ENCODE measurements at places on chromosomes 13 and 19.

GRCh38 chr13:113991676-113992179 lies 17.9 kb upstream of the C13orf46 start:
- no peak for DNase-seq

DNA sequence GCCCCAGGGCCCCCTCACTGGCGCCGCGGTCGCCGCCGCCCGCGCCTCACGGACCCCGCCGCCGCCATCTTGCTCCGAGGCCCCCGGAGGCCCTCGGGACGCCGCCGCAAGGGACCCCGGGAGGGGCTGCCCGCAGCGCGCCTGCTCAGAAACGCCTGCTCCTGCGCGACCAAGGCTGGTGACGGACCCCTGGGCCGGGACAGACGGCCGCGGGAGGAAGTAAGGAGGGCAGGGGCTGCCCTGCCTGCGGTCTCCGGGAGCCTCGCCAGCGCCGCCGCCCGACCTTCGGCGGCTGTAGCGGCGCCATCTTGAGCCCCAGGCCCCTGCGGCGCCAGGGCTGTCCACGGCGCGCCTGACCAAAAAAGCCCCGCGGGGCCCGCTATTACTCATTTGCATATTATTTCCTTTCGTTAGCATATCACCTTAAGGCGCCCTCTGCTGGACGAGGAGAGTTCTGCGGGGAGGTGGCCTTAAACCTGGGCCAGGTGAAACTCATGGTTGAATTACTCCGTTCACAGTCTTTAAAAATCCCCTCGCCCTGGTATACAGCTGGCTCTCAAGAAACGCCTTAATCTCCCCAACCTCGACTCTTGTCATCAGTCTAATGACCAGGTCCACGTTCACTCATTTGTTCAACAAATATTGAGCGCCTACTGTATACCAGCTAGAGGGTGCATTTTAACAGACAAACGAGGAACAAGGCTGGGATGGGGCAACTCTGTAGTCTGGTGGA lies at the start of gene REXO1:
REXO1 (minus strand) TSS at position 85 of the 733 bp plus-strand sequence. CDS start 125 bp downstream, outside the sequence.
- peak; percentile 88 for DNase-seq

DNA sequence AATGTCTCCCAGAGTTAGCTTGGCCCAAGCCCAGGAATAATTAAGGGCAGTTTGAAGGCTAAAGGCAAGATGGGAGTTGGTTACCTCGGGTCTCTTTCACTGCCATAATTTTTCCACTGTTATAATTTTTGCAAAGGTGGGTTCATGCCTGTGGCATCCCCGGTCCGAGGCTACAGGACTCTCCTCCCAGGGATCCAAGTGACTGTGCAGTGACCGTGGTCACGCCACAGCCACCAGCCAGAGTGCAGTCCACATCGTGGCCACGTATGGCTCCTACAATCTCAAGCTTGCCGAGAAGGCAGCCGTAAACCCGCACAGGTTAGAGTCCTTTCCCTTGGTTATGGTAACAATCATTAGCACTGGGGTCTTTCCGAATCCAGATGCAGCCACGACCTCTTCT lies 36.8 kb downstream of the C13orf46 start:
- DNase-seq: no peak

GRCh38 chr13:52827839-52828238 lies 20.6 kb downstream of the PCDH8 start:
- no peak for DNase-seq

DNA sequence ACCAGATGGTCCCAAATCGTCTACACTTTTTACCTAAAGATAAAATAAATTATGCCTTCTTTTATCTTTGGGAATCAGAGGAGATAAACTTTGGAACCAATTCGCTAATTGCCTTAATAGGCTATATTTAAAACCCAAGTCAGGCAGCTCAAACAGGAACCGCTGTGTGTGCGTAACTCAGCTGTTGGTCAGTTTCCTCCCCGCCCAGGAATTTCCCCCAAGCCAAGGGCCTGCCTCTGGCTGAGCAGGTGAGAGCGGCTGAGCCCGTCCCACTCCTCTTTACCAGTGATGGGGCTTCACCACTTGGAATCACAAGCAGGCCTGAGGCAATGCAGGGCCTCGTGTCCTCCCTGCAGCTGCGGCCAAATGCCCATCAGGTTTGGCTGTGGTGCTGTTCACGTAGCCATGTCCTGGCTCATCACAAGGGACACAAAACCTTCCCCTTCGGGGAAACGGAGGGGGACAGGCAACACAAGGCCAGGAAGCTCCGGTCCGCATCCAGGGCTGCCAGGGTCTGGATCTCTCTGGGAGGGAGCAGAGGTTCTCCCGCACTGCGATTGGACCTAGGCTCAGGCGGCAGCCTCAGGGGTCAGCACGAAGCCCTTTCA lies 503 bp upstream of the SLC7A9 start:
- DNase-seq: no peak

DNA sequence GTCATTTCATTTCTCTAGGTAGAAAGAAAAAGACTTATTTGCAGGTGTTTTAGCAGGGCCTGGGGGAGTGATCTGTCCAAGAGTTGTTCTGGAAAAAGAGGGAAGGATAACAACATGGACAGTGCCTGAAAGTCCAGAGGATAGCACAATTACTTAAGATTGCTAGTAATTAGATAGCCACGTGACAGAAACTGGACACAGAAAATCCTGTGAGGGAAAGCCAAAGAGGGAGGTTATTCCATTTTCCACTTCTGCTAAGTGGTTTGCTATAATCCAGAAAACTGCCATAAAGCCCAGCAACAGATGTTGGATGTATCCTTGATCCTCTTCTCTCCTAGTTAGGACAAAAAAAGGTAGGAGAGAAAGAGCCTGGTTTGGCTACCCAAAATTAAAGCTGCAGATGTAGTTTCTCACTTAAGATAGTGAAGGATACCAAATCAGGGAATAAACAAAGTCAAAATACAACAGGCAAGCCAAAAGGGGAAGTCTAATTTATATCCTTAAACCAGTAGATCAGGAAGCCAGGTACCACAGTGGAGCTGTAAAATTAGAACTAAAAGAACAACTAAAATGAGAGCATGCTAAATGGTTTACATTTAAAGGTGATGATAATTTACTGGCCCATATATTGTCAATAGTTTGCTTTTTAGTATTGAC lies 140.2 kb downstream of the VWA8 start:
- no peak for DNase-seq

- no peak for DNase-seq
Observed at GRCh38 chr13:65787082-65787481, 1443.1 kb downstream of the PCDH9 start.

DNA sequence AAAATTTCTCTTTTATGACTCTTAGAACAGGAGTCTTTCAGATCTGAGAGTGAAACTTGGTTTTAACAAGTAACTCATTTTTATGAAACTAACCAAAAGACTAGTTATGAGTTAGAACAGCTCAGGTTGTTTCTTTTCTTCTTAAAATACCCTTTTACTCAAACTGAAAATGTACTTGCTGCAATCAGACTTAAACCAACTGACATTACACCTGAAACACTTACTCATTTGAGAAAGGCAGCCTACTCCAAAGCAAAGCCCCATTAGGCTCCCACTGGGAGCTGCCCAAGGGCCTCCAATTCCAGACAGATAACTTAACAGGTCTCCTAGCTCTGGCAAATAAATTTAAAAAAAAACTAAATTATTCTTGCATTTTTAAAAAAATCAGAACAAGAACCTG lies 3.6 kb downstream of the FOXO1 start:
- no peak for DNase-seq

GRCh38 chr13:93418398-93418797 lies 191.8 kb downstream of the GPC6 start:
- DNase-seq: no peak

- no peak for DNase-seq
Observed at GRCh38 chr19:13718733-13719132, 45.6 kb upstream of the MRI1 start.

GRCh38 chr19:48950830-48951519 lies 3.7 kb upstream of the BAX start:
- DNase-seq: no peak

DNA sequence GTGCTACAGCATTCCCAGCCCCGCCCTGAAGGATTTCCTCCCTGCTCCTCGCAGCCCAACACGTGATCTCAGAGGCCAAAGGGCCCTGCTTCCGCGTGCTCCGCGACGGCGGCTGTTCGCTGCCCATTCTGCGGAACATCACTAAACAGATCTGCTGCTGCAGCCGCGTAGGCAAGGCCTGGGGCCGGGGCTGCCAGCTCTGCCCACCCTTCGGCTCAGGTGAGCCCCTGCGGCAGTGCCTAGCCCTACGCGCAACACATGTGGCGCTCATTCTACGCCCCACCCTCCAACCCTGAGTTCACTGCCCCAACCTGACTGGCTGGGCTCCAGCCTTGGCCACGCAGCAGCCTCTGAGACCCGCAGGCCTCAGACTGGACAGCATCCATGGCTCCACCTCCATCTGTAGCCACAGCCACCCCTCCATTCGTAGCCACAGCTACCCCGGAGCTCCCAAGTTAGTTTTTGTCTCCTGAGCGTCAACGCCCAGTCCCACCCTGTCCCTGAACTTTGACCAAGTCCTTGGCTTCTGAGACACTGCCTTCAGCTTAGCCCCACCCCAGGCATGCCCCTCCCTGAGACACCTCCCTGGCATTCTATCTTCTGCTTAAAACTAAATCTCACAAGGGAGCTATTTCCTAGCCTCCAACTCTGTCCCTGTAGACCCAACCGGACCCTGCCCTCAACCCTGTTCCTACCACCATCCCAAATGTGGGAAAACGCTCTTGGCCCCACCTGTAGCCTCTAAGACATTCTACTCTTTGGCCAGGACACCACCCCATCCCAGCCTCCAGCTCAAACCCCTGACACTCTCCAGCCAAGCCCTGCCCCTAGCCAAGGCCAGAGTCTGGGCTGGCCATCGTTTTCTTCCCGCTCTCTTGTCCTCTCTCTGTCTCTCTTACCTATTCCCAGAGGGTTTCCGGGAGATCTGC lies 6.4 kb downstream of the LTBP4 start:
- no peak for DNase-seq

GRCh38 chr13:50995854-50996253 lies 86.3 kb downstream of the RNASEH2B start:
- DNase-seq: no peak

- DNase-seq: no peak
Observed at GRCh38 chr19:30093966-30094755, 152.1 kb downstream of the URI1 start.

DNA sequence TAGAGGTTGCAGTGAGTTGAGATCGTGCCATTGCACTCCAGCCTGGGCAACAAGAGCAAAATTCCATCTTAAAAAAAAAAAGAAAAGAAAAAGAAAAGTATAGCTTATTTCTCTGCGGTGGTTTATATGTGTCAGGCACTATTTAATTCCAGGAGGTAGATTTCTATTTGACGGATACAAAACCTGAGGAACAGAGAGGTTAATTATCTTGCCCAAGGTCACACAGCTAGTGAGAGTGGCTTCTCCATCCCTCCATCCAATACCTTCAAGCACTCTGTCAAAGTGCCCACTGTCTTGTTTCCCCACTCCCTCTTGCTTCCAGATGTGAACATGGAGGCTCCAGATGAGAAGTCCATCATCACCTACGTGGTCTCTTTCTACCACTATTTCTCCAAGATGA lies 34.8 kb downstream of the SPTBN4 start:
- no peak for DNase-seq

DNA sequence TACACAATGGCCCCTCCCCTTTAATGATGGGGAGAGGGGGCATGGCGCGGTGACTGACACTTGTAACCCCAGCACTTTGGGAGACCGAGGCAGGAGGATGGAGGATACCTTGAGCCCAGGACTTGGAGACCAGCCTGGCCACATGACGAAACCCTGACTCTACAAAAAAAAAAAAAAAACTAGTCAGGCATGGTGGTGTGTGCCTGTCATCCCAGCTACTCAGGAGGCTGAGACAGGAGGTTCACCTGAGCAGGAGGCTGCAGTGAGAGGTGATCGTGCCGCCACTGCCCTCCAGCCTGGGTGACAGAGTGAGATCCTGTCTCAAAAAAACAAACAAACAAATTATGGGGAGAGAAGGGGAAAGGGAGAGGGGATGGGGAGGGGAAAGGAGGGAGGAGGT lies 13.8 kb upstream of the ZBTB7A start:
- no peak for DNase-seq

- DNase-seq: no peak
Observed at GRCh38 chr13:113959198-113959597, 14.7 kb downstream of the C13orf46 start.

DNA sequence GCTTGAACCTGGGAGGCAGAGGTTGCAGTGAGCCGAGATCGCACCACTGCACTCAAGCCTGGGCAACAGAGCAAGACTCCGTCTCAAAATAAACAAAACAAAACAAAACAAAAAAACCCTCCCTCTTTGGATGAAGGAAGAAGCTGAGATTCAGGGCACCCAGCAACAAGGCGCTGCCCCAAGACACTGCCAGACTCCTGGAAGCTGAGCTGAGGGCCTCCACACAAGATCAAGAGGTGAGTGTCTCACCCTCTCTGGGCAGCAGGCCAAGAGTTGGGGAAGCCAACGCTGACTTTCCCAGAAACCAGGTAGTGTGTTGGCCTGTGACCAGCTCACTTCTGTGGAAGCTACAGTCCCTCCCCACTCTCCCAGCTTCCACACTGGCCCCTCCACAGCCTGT lies 3.7 kb upstream of the TYROBP start:
- DNase-seq: no peak

GRCh38 chr19:38650172-38650775 lies 2.8 kb downstream of the ACTN4 start:
- DNase-seq: no peak

DNA sequence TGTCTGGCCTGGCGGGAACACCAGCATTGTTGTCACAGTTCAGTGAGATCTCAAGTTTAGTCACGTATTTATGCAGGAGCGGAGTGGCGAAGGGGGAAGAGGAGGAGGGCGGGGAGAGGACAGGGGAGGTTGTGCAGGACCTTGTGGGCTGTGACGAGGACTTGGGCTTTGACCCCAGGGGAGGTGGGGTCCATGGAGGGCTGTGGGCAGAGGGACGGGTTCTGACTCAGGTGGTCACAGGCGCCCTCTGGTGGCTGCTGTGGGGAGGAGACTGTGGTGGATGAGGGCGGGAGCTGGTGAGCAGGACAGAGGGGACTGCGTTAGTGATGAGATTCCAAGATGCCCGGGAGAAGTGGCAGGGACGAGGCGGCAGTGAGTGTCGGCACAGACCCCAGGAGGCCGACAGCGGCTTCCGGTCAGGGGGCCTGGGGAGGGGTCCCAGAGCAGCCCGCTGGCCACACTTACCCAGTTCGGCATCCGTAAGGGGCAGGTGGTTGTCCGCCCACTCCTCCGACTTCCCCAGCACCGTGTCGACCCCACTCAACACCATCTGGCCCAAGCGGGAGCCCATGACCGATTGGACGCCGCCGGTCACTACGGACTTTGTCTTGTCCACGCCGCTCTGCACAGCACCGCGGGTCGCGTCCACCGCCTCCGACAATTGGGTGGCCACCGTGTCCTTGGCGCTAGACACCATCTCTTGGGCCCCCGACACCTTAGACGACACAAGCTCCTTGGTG lies 15.7 kb downstream of the PLIN3 start:
- DNase-seq: no peak

DNA sequence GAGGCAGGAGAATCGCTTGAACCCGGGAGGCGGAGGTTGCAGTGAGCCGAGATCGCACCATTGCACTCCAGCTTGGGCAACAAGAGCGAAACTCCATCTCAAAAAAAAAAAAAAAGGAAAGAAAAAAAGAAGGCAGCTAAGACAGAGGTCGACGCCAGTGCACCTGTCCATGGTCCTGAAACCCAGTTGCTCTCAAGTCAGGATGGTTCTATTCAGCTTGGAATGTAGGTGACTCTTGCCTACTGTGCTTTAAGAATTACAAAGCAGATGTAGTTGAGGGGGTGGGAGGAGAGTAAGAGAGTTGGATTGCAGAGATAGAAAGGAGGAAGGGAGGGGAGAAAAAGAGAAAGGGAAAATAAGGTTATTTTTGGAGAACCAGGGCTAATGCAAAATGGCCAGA lies 18.7 kb downstream of the CACNG7 start:
- peak; percentile 16 for DNase-seq

GRCh38 chr13:33639158-33639557 lies 178.8 kb upstream of the RFC3 start:
- DNase-seq: no peak
